ENCODE measurements at places on chromosomes 3 and 15.

GRCh38 chr3:179088306-179088705 is 16.7 kb upstream of the ZMAT3 start:
- no peak for DNase-seq
- no peaks in the 10 kb centered on the region for H3K36me3 ChIP-seq
- H3K4me3 ChIP-seq, result no peak overlapping the region
- no peaks in the 10 kb centered on the region for H3K4me1 ChIP-seq

DNA sequence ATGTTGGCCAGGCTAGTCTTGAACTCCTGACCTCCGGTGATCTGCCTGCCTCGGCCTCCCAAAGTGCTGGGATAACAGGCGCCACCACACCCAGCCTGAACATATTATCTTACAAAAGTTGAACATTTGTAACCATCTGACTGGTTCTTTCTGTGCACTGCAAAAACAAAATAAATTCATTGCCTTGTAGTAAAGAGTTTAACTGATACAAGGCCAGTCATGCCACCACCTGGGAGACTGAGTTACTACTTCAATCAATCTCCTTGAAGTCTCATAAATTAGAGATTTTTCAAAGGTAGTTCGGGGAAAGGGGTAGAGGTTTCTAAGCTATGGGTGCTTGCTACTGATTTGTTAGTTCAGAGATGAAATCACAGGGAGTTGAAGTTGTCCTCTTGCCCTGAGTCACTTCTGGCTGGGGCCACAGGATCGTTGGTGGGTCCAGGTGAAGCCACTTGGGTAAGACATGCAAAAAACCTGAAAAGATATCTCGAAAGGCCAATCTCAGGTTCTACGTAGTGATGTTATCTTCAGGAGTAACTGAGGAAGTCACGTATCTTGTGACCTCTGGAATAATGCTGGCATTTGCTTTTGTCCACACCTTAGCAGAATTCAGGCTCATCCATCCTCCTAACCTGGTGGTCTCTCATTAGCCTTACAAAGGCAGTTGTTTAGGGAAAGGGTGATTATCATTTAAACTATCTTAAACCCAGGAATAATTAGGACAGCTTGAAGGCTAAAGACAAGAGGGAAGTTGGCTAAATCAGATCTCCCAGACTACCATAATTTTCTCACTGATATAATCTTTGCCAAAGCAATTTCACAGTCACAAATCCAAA is 33.7 kb downstream of the ZBTB11 start:
- H3K4me3 ChIP-seq, result no peak overlapping the region
- no peak overlapping the region for H3K27ac ChIP-seq
- H3K36me3 ChIP-seq, result peaks cover 17% of the 10 kb centered on the region
- no peaks in the 10 kb centered on the region for H3K27me3 ChIP-seq

DNA sequence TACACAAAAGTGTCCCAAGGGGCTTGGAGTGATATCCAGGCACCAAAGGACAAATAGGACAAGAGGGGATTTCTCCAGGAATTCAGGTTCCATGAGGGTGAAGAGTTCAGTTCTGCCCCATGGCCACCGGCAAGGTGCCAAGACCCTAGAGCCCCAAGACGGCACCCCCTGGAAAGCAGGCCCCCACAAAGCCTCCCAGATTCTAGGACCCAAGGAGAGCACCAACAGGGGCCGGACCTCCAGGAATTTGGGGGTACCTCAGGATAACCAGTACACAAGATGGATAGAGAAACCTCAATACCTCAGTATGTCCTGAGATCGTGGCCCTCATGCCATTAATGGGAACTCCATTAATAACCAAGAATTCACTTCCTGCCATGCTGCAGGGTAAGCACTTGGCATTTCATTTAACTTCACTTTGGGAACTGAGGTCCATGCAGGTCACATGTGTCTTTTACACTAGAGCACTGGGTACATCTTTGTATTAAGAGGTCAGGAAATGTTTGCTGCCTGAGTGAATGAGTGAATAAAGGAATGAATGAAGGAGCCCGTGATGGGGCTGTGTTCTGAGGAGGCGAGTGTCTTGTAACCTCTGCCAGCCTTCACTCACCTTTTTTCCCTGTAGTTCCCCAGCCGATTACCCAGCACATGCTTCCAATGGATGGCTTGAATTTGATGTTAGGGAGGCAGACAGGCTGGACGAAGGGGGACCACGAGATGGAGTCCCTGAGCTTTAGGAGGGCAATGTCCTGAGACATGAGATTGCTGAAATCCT is 15.5 kb upstream of the PRSS50 start:
- no peak for DNase-seq
- no peaks in the 10 kb centered on the region for H3K36me3 ChIP-seq
- H3K4me1 ChIP-seq, result no peaks in the 10 kb centered on the region
- no peak overlapping the region for H3K27ac ChIP-seq
- no peak overlapping the region for H3K4me3 ChIP-seq
- H3K27me3 ChIP-seq, result no peaks in the 10 kb centered on the region

DNA sequence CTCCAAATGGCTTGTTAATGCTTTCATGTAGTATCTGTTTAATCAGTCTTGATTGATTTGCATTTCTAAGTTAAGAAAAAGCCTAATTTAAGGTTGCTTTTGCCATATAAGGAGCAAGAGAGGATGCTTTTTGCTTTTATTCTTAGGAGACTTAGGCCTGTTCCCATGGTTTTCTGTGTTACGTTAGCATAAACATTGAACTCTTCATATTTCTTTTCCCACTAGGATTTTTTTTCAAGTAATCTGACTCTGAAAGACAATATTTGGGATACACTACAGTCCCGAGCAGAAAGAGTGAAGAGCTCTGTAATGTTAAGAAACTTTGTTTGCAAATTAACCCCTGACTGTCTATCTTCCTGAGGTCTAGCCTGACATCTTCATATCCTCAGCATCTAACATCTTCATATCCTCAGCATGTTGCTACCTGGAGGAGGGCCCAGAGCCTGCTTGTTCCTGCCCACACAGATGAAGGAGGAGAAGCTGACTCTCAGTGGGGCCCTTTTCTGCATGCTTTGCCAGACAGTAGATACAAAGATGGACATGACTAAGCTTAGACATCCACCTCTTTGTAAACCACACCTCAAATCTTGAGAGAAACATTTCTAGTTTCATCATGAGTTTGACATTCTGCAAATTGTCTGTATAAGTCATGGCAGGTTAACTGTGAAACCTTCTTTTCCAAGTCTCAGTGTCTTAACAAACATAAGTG is 86.2 kb upstream of the COL6A5 start:
- H3K27ac ChIP-seq, result no peak overlapping the region
- peaks cover 5% of the 10 kb centered on the region for H3K4me1 ChIP-seq
- H3K36me3 ChIP-seq, result no peaks in the 10 kb centered on the region
- no peaks in the 10 kb centered on the region for H3K27me3 ChIP-seq
- no peak overlapping the region for H3K4me3 ChIP-seq
- DNase-seq, result no peak

GRCh38 chr3:144181062-144181461 is 209.4 kb downstream of the DIPK2A start:
- no peak overlapping the region for H3K27ac ChIP-seq
- no peaks in the 10 kb centered on the region for H3K27me3 ChIP-seq
- H3K36me3 ChIP-seq, result no peaks in the 10 kb centered on the region
- H3K4me1 ChIP-seq, result no peaks in the 10 kb centered on the region

- H3K27me3 ChIP-seq, result no peaks in the 10 kb centered on the region
- H3K27ac ChIP-seq, result no peak overlapping the region
- H3K36me3 ChIP-seq, result no peaks in the 10 kb centered on the region
- H3K4me3 ChIP-seq, result no peak overlapping the region
- H3K4me1 ChIP-seq, result no peaks in the 10 kb centered on the region
Observed at GRCh38 chr3:132669256-132669777, 9.2 kb downstream of the UBA5 start.

GRCh38 chr15:85312929-85313331 is 67.5 kb upstream of the AKAP13 start:
- no peaks in the 10 kb centered on the region for H3K27me3 ChIP-seq
- no peak overlapping the region for H3K4me3 ChIP-seq
- no peaks in the 10 kb centered on the region for H3K4me1 ChIP-seq
- H3K36me3 ChIP-seq, result no peaks in the 10 kb centered on the region
- no peak overlapping the region for H3K27ac ChIP-seq

- no peaks in the 10 kb centered on the region for H3K4me1 ChIP-seq
- H3K27me3 ChIP-seq, result no peaks in the 10 kb centered on the region
- H3K4me3 ChIP-seq, result no peak overlapping the region
- H3K27ac ChIP-seq, result no peak overlapping the region
Observed at GRCh38 chr3:55755516-55756205, 268.6 kb upstream of the WNT5A start.

- H3K27me3 ChIP-seq, result no peaks in the 10 kb centered on the region
- no peak for DNase-seq
- no peaks in the 10 kb centered on the region for H3K4me1 ChIP-seq
- no peak overlapping the region for H3K27ac ChIP-seq
- H3K36me3 ChIP-seq, result no peaks in the 10 kb centered on the region
Observed at GRCh38 chr3:16338999-16339398, 74.0 kb downstream of the OXNAD1 start.

DNA sequence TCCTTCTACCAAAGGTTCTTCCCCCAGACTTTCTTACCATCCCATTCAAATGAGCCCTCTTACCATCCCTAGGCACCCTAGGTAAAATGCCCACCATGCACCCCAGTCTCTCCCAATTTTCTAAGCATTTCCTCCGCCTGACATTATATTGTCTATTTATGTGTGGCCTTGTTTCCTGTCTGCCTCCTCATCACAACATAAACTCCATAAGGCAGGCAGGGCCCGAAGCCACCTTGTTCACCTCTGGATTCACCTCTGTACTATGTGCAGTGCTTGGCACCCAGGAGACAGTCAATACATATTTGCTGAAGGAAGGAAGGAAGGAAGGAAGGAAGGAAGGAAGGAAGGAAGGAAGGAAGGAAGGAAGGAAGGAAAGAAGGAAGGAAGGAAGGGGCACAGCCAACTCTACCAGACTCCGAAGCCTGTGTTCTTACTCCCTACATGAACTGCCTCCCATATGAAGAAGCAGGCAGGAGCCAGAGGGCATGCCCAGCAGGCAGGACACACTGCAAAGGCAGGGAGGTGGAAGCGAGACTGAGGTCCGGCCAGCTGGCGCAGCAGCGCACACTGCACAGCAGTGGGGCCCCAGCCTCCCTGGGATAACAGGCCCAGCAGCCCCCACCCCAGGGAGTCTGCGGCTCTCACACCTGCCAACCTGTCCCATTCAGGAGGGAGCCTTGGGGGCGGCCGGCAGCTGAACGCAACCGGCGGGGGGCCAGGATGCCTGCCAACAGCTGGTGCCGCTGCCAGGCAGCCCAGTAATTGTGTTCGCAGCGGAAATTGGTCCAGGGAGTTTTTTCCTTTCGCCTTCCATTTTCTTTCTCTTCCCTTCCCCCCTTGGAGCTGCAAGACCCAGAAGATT is 106.0 kb upstream of the LINGO1 start:
- H3K27ac ChIP-seq, result no peak overlapping the region

DNA sequence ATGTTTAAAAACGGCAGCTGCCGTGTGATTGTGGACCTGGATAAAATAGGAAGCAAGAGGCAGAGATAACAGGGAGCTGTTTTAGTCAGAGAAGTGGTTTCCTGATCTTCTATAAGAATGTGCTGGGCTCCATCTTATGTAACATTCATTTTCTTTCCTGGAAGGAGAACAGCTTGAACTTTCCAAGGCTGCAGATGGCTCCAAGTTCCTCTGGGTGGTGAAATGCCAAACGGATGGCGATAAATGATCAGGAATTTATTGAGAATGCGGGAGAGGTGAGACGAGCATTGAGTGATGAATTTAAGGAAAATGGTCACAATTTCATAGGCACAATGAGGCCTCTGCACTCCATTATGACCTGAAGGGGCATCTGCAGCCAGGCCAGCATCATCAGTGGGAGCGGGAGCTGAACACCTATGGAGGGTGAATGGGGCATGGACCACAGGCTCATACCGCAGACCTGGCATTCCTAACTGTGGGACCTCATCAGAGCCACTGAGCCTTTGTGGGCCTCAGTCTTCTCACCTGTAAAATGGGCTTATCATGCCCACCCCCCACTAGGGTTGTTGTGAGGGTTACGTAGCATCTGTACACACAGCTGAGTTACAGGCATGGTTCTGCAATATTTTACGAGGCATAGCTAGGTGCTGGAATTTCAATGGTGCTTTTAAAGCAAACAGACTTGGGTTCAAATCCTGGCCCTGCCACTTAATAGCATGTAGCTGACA is 17.1 kb downstream of the MGLL start:
- no peak for DNase-seq
- H3K27ac ChIP-seq, result no peak overlapping the region
- no peaks in the 10 kb centered on the region for H3K36me3 ChIP-seq
- no peaks in the 10 kb centered on the region for H3K4me1 ChIP-seq
- H3K4me3 ChIP-seq, result no peak overlapping the region

- H3K4me1 ChIP-seq, result no peaks in the 10 kb centered on the region
- no peaks in the 10 kb centered on the region for H3K27me3 ChIP-seq
- H3K4me3 ChIP-seq, result no peak overlapping the region
Observed at GRCh38 chr3:132421832-132422231, 4.5 kb downstream of the DNAJC13 start.

DNA sequence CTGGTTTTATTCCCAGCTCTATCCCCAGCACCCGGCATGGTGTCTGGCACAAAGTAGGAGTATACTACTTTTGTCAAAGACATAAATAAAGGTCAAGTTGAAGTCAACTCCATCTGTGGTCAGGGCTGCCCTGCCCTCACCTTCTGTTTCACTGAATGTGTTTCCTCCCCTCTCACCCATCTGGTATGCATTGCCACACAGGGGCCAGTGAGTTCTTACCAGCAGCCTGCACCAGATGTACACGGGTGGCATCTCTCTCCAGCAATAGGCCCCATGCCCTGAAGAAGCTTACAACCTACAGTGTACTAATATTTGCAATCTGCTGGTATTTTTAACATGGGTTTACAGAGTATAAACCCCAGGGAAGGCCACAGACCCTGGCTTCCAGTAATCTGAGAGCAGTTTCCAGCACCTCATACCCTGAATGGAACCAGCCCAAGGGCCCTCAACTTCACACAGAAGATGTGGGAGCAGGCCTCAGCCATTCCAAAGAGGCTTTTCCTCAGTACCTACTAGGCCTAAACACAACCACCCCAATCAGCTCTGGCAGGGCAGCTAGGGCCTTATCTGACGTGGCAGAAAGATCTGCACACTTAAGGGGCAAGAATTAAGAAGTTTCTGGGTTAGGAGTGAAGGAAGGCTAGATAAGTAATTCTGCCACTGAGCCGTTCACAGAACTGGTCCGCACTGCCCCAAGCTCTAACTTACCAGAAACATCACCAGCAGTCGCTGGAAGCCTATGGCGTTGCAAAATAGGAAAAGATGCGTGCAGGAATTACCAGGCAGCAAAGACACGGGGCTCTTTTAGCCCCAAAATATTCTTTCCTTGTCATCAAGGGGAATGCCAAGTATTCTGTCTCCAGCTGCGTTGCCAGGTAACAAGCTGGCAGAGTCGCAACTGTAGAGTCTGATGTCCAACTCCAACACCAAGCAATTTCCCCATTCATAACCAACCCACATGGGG is 2.1 kb downstream of the IDH2 start:
- peak overlapping the region; percentile 95 for H3K27ac ChIP-seq
- no peak overlapping the region for H3K4me3 ChIP-seq
- no peaks in the 10 kb centered on the region for H3K36me3 ChIP-seq
- no peaks in the 10 kb centered on the region for H3K27me3 ChIP-seq
- H3K4me1 ChIP-seq, result peaks cover 25% of the 10 kb centered on the region
- peak; percentile 39 for DNase-seq

DNA sequence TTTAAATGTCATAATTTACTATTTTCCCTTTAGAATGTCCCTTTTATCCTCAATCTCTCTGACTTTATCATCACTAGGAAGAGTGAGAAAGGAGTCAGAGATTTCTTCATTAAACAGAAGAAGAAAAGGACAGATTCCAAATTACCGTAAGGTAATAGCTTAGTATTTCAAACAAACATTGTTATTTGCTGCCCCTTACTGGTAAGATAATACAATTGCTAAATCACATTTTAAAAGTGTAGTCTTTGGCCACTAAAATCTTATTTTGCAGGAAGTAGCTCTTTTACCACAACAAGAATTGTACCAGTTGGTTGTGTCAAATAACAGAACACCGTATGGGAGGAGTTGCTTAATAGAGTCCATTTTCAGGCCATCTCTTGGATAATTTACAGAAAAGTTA is 53.7 kb downstream of the CGGBP1 start:
- H3K27me3 ChIP-seq, result no peaks in the 10 kb centered on the region
- no peak overlapping the region for H3K27ac ChIP-seq
- H3K4me3 ChIP-seq, result no peak overlapping the region
- DNase-seq, result no peak

All from tibial nerve (tissue), 4 donors.